ENCODE measurements at places on chromosomes 4 and X.

DNA sequence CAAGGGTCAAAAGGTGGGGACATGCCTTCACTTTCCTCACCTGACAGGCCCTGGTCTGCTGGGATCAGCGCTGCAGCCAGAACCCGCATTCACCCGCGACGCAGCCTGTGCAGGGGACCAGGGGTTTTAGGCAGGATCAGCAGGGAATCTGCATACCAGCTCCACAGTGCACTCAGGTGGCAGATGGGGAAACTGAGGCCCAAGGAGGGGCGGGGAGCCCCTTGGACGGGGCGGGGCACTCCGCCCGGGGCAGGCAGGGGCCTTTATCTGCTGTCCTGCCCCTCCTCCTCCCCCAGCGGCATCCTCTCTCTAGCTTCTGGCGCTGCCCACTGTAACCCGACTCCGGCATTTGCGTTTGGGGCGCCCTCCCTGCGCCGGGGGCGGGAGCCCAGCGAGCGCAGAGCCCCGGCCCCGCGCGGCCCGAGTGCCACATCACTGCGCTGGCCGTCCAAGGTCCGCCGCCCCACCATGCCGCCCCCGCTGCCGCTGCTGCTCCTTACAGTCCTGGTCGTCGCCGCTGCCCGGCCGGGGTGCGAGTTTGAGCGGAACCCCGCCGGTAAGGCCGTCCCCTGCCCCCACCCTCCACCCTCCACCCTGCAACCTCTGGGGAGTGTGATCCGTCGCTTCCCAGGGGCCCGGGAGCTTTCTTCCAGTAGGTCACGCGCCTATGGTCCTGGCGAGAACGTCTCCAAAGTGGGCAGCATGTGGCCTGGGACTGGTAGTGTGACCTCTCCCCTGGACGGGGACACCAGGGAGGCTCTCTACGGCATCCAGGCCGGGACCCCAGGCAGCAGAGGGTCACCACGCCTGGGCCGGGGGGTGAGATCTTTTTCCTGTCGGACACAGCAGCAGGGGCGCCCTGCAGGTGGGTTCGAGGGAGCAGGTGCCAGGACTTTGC is at the start of gene CPZ:
Gene CPZ, plus strand, starts transcription at position 400 of the 898 bp plus-strand sequence. Its CDS starts 69 bp downstream, at position 469.
- DNase-seq = peak; percentile 1

DNA sequence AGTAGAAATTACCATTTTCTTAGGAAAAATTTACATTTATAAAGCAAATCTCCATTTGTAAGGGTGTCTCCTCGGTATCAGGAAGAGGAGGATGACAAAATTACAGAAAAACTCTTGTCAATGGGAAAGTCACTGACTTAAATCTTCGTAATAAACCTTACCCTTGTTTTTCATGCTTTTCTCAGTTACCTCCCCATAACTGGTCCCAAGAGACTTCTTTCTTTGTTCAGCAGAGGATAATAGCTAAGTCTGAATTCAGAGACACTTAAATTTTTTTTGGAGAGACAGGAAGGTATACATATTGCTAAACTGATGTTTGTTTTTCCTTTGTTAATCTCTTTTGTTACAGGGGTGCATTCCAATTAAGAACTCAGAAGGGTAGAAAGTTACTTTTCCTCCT is 125.5 kb upstream of the JADE1 start:
- DNase-seq = no peak

GRCh38 chr4:1615786-1616556 is 68.1 kb downstream of the FAM53A start:
- no peak for DNase-seq

DNA sequence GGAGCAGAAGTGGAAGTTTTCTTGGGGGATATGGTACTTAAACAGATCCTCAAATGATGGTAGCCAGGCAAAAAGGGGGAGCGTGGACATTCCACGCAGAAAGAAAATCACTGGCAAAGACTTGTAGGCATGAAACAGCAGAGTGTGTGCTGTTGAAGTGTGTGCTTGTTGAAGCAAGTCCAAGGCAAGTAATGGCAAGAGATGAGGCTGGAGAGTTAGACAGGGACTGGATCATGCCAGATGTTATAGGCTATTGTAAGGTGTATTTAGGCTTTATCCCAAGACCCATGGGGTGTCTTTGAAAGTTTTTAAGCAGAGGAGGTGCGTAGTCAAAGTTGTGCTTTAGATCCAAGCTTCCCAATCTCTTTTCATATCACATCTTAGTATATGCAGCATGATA is 124.5 kb downstream of the MBNL3 start:
- no peak for DNase-seq

DNA sequence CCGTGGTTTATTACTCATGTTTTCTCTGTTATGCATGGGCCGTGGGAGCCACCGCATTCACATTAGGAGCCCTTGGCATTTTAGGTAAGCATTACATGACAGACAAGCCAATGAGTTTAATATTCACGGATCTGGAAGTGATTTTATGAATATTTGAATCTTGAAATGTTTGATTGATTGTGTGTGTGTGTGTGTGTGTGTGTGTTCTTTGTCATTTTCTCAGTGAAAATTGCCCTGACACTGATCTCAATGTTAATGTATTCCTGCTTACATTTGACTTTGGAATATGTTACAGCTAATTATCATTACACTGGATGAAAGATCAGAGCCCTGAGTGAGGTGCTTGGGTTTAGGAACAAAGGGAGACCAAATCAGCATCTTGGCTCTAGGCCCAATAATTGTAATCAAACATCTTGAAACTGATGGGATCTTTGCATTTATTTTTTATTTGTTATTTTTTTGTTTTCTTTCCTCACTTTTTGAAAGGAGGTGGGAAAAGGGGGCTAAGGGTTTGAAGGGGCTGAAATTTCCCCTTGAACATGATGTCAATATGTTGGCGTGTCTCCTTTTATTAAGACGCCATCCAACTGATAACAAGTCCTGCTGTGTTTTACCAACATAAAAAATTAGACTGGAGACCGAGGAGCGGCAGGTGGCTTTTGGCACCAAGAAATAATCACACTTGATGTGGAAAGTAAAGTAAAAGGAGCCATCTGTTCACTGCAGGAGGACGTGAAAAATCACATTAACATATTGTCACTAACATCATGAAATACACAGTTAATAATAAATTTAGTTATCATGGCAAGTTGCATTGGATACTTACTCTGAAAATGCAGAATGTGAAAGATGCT is 5.2 kb upstream of the GK2 start:
- DNase-seq = no peak

GRCh38 chr4:117429061-117429460 is 343.7 kb upstream of the TRAM1L1 start:
- DNase-seq = no peak

- no peak for DNase-seq
Observed at GRCh38 chr4:41079881-41080560, 134.3 kb downstream of the APBB2 start.

DNA sequence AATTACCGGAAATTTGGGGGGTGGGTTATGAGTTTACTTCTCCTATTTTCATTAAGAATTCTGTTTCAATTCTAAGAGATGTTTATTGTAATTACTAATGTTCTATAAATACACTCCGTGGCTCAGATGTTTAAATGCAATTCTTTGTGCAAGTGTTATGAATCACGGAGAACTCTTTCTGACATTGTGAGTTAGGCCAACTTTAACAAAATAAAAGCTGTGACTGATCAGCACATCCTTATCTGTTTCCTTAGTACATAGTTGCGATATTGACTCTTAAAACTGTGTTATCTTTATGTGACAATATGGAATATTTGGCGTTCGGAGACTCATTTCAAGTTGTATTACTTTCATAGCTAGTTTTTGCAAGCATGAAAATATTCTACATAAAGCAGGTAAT is 902 bp downstream of the KLHL4 start:
- DNase-seq = no peak

DNA sequence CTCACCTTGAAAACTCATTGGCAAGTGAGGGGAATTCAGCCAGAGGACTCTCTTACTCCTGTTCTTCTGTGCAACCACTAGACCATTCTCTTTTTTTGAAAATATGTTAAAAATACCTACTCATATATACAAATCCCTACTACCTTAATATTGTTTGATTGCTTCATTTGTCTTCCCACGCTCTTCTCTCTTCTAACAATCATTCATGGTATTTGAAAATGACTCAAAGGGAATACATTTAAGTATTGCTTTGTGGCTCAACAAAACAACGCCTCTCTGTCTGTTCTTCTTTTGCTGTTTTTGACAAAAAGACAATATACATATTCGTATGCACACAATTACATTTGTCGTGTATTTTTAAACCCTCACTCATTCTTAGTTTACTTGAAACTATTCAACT is 589.4 kb downstream of the ANKRD50 start:
- no peak for DNase-seq

GRCh38 chr4:105710678-105711077 is 2.1 kb downstream of the GSTCD start:
- DNase-seq = no peak

GRCh38 chrX:99301990-99302389 is 1108.1 kb downstream of the PCDH19 start:
- no peak for DNase-seq

GRCh38 chr4:25420931-25421330 is 43.9 kb downstream of the ANAPC4 start:
- no peak for DNase-seq

DNA sequence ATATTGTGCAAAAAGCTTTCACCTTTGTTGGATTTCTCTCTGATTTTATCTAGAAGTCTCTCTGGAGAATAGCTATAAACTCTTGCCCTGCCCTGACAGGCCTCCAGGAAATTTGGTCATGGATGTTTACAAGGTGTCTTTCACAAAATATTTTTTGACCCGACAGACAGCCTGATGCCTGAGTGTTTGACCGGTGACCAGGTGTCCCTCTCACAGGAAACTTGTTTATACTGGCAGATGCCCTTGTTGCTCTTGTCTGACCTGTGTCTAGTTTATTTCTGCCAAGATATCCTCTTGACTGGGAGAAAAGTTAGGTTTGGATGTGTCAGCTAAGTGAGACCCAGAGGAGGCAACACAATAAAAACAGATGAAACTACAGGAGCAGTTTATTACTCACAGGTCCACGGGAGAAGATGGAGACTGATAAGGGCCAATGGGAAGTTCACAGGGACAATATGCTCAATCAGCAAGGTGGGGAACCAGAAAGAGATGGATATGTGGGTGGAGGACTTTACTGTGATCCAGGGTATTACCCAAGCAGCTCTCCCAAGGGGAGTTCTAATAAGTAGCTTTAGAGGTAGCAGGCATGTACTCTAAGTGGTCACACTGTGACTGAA is 243.3 kb downstream of the ARAP2 start:
- DNase-seq = no peak

GRCh38 chr4:110344165-110344564 is 131.8 kb upstream of the ENPEP start:
- DNase-seq = no peak

DNA sequence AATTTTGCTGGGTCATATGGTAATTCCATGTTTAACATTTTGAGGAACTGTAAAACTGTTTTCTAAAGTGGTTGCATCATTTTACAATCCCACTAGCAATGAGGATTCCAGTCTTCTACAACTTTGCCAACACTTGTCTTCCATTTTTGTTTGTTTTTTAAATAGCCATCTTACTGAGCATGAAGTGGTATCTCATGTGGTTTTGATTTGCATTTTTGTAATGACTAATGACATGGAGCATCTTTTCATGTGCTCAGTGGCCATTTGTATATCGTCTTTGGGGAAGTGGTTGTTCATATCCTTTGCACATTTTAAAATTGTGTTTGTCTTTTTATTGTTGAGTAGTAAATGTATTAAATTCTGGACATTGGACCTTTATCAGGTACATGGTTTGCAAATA is 94.7 kb downstream of the TMEM131L start:
- DNase-seq = no peak

GRCh38 chrX:17922303-17922702 is 61.2 kb upstream of the RAI2 start:
- DNase-seq = no peak

DNA sequence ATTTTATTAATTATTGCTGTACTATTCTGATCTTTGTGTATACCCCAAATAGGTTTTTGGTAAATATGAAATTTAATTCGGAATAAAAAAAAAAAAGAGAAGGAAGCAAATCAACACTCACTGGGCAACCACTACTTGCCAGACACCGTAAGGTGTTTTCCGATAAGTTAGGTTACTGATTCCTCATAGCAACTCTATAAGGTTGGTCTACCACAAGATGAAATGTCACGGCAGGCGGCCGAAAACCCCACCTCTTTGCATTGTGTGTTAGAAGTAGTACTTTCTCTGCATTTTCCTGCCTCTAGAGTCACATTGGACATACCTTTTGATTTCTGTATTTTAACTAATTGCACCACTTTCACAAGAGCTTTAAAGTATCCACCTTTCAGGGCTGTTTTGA is 44.5 kb upstream of the RASGEF1B start:
- no peak for DNase-seq

GRCh38 chr4:55604996-55605395 is 13.0 kb upstream of the PDCL2 start:
- no peak for DNase-seq

DNA sequence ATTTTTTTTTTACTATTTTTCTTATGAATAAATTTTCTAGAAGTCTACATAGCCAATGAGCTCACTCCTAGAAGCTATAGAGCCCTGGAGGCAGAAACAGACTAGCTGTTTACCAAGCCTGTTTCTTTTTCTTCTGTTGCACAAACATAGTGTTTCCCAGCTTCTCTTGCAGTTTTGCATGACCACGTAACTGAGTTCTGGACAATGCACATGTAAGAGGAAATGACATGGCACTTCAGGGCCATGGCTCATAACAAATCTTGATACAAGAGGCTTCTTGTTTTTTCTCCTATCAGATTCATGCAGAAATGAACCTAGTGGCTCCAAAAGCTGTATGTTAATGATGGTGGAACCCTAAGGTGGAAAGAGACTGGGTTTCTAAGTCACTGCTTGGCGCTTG is 127.4 kb downstream of the ZNF330 start:
- no peak for DNase-seq

DNA sequence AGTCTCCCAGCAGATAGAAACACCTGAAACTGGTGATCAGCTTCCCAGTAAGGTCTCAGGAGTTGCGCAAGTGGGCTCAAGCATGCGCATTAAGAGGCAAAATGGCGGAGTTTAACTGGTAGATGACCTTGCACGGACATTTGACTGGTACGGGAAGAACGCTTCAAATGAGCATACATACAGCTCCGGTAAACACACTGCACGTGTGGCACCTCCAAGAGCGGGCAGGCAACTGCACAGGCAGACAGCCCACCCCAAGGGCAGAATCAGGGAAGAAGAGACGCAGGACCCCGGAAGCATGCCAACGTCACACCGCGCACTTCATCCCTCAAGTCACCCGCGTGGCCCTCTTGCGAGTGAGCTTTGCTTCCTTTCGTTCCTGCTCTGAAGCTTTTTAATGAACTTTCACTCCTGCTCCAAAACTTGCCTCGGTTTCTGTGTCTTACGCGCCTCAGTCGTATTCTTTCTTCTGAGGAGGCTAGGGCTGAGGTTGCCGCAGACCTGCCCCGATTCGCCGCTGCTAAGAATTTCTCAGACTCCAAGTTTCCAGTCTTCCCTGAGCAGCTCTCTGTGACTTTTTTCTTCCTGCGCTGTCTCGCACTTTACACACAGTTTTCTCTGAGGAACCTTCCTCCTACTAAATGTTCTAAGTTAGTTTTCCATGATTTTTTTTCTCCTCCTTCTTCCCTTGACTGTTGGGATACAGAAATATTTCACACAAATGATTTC is 180.7 kb upstream of the ZFP42 start:
- DNase-seq = no peak

All from fibroblast of skin of left quadriceps (primary cell).